ENCODE measurements at places on chromosomes 3 and 15.

DNA sequence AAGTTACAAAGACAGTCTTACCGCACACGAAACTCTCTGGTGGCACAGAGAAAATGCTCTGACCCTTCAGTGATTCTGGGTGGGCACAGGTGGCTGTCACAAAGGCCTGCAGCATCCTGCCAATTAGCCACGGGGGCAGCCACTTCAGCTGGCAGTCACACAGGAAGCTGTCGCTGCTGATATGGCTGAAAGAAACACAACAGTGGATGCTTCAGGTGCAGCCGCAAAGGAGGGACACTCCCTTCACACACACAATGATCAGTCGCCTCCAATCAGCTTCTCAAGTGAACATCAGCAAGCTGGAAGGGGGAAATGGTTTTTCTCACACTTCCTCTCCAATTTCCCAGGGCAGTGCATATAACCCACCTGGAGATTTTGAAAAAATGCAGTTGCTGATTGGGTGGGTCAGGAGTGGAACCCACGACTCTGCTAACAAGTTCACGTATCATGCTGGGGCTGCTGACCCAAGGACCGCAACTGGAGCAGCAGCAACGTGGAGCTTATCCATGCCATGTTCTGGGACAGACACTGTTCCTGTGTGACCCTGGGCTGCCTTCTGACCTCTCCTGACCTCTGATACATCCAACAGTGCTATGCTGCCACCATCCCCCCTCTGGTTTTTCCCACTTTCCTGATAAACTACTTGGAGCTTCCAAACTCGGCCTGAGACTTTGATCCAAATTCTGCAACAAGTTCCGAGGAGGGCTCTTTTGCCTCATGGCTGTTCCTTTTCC is 106.6 kb downstream of the LRIG1 start:
- peak; percentile 45 for DNase-seq

DNA sequence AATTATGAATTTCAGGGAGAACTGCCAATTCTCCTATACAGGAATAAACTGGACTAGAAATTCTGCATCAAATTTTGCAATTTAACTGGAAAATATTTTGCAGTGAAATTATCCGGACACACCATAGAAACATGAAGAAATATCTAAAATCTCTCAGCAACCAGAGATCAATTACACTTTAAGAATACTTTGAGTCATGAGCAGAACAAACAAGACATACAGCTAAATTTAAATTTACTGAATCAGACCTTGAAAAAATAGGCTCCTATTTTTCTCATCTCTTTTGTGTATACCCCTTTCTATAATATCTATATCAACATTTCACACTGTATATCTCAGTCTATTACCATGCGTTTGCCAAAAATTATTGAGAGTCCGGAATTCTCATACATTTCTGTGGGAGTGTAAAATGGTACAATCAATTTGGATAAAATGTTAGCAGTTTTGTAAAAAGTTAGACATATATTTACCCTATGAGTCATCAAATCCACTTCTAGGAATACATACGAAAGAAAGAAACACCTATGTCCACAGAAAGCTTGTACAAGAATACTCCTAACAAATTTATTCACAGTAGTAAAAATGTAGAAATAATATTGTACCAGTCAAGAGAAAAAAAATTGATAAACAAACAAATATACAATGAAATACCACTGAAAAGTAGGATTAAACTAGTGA is 593.1 kb upstream of the NECTIN3 start:
- DNase-seq, result no peak

DNA sequence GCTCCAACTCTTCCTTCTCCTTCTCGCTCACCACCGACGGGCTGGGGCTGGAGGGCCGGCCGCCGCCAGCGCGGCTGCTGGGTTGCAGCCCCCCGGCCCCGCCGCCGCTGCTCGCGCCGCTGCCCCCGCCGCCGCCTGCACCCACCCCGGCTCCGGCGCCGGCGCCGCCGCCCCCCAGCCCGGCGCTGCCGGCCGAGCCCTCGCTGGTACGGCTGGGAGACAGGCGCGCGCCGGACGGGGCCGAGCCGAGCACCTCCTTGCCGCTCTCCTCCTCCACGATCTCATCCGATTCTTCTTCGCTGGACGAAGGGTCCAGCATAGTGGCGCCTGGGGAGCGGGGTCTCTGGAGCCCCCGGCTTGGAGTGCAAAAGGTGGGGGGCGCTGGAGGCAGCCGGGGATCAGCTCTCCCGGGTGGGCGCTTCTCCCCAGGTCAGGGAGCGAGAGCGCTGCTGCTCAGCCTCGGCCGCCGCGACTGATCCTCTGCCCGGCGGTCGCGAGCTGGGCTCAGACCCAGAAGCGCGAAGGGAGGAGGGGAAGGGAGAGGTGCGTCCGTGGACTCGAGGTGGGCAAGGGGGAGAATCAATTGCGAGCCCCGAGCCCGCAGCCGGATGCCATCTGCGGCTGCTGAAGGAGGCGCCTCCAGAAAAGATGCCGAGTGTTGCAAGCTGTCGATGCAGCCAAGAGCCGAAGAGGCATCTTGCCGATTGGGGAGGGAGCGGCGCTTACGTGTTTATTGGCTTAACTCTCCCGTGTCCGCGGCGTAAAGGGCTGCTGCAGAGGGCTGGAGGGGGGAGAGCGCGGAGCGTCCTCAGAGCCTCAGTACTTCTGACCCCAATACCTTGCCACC is at the start of gene CADPS:
CADPS (minus strand) TSS at position 706 of the 847 bp plus-strand sequence; CDS start at position 319, 387 bp downstream.
- no peak for DNase-seq

- DNase-seq, result no peak
Observed at GRCh38 chr15:80480909-80481308, 76.7 kb downstream of the ARNT2 start.

GRCh38 chr3:11829416-11829815 is 17.3 kb downstream of the TAMM41 start:
- no peak for DNase-seq
